Stimulated activated CD4-positive, alpha-beta T cell treated with anti-CD3 and anti-CD28 coated beads, Interleukin-4, amount 100 ng/mL, for 1 hour (primary cell): ENCODE measurements at places on chromosomes 7 and 10.
A peak's percentile ranks its signal among the peaks of the same experiment; 100 is the strongest.

DNA sequence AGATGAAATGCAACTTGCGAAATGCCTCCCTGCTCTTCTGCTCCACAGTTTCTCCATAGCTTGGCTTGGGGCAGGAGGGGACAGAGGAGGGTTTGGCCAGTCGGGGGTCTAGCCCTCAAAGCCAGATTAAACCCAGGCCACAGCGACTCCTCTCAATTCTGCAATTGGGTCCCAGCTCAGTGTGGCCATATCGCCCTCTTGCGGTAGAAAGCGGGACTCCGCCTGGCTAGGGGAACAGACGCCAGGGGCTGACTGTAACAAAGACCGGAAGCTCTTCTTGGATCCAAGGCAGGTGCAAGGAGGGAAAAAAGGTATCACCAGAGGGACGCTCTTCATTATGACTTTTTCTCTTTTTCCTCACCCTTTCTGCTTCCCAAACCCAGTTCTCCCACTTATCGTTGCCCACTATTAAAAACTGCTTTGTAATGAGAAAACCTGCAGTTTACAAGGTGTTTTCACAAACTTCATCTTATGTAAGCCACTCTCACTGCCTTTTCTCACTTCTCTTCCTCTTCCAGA lies 36.6 kb upstream of the TNPO3 start:
- DNase-seq = peak; percentile 89

DNA sequence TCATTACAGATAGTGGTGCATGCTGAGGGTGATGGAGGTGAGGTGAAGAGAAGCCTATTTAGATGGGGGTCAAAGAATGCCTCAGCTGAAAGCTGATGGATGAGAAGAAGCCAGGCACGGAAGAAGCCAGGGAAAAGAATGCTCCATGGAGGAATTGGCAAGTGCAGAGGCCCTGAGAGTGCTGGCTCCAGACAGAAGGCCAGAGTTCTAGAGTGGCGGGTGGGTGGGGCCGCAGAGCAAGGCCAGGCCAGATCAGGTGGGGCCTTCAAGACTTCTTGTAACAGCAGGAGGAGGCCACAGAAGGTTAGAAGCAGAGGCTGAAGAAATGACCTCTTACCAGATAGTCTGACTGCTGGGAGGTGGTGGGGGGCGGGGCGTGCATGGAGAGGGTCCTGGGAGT lies 7.3 kb downstream of the EEPD1 start:
- no peak for DNase-seq

DNA sequence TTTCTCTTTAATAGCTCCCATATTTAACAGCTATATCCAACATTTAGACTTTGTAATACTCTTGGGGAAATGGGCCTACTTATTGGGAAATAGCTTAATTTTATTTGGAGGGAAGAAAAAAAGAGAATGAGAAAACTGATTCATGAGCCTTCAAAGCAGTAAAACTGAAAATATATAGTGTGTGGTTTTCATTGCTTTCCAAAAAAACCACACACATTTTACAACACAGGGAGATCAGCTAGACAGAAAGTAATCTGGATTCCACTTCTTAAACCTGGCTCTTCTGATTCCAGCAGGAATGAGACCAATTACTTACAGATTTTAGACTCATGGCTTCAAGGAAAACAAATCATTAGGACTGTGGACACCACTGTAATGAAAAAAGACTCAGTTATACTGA lies 48.7 kb downstream of the CH25H start:
- DNase-seq = no peak

- no peak for DNase-seq
These were observed 59.9 kb downstream of the EGFR start for GRCh38 chr7:55078465-55079372.

- DNase-seq = no peak
These were observed 237.4 kb downstream of the SEMA3D start for GRCh38 chr7:84949501-84949900.

- no peak for DNase-seq
These were observed 162.1 kb upstream of the FOXK1 start for GRCh38 chr7:4519819-4520520.

GRCh38 chr7:46071076-46071475 lies 150.0 kb upstream of the IGFBP3 start:
- DNase-seq = no peak
